GM10248 (cell line): ENCODE measurements at places on chromosomes 6 and 20.

DNA sequence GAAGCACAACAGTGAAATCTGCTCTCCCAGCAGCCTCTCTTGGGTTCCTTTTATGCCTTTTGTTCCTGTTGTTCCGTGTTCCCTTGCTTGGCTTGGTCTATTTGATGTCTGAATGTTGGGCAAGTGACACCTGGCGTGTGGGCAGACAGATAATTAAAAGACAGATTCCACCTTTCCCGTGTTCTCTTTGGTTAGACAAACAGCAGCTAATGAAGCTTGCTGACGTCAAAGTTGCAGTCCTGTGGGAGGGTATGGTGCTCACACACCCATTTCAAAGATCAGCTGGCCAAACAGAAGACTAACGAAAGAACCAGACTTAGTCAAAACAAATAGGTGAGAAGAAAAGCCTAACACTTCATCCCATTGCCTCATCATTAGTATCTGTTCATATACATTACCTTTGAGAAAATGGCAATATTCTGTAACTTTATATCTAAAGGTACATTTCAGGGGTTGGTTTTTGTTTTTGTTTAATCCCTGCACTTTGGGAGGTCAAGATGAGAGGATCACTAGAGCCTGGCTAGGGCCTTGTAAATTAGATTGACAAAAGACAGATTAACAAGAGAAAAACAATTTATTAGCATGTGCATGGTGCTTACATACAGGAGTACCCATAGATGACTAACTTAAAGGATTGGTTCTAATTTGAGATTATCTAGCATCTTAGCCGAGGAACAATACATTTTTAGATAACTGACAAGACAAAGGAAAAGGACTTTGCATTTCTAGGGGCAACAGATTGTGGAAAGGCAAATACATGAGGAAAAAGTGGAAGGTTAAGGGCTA, 48.9 kb upstream of the TNFRSF21 start:
- DNase-seq: no peak

DNA sequence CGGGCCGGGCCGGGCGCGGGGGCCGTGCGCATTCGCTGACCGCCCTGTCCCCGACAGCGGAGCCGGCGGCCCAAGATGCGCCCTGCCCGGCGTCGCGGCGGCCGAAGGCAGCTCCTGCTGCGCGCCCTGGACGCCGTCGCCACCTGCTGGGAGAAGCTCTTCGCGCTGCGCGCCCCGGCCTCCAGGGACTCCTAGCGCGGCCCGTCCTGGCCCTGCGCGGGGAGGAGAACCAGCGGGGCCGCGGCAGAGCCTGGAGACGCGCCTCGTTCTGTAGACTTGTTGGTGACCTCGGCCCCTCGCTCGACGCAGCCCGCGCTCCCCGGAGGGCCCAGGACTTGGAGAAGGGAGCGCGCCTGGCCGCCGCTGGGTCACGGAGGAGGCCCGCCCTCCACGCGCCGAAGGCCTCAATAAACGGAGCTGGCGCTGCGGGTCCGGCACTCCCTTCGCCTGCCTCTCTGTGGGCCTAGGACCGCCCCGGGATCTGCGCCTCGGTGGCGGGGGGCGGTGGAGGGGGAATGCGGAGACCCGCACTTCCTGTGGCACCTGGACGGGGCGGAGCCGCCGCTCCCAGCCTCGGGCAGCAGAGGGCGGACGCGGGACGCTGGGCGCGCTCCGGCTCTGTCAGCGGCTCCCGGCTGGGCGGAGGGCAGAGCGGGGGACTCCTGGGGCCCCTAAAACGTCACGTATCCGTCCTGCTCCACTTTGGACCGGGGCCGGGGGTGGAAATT, 2.7 kb downstream of the C20orf204 start:
- peak; percentile 87 for DNase-seq

- DNase-seq: no peak
Measured at GRCh38 chr20:44692932-44693480, 22.2 kb upstream of the CCN5 start.

DNA sequence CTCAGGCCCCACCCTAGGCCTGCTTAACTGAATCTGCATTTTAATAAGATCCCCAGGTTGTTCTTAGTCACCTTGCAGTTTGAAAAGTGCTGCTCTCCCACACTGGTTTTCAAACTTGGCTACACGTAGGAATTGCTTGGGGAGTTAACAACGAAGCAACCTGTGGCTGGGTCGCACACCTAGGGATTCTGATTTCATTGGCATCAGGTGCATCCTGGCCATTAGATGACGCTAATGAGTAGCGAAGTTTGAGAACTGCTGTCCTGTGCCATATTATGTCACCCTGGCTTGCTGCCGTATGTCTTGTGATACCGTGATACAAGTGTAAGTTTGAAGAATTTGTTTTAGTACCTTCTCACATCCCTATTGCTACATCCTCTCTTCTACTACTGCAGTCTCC, 28.2 kb upstream of the FUCA2 start:
- DNase-seq: no peak

- no peak for DNase-seq
Measured at GRCh38 chr6:4904461-4905025, 99.3 kb downstream of the RPP40 start.

- no peak for DNase-seq
Measured at GRCh38 chr6:90173262-90173925, 123.2 kb downstream of the BACH2 start.

- no peak for DNase-seq
Measured at GRCh38 chr6:36120539-36120938, 9.8 kb upstream of the MAPK13 start.

- DNase-seq: no peak
Measured at GRCh38 chr6:453152-453551, 61.6 kb downstream of the IRF4 start.

DNA sequence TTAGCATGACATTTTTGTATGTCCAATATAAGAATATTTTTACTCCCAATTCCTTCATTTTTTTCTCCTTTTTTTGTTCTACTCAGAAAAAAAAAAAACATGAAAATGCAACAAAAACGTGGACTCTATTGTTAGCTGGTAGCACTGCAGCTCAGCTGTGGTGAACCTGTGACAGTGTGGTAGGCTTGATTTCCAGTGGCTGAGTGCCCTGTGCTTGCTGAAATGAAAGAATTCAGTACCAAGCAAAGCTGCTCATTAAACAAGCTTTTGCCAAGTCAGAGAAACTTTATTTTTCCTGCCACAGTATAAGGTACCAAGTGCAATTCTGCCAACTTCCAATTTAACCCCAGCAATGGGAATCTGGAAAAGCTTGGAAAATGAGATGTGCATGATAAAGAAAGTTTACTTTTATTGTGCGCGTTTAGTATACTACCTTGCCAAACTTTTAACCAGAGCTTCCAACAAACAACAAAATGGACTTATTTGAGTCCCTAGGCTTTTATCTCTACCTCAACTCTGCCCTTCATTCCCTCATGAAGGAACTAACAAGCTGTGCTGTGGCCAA, 215.2 kb downstream of the SLC35F1 start:
- no peak for DNase-seq

- no peak for DNase-seq
Measured at GRCh38 chr6:155587817-155588216, 132.2 kb upstream of the NOX3 start.

DNA sequence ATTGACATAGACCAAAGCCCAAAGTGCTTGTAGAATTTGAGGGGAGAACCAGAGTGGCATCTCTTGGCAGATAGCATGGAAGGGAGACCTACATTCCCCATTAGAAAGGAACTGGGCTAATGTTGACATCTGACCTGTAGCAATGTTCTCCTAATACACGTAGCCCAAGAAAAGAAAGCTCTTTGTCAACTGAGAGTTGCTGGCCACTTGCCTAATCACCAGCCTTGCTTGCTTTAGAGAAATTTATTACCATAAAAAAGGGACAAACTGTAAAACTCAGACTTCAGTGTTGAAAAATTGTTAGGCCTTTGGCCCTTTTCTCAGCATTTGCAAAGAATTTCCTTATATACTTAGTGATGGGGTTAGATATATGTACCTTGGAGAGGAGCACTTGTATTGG, 777.5 kb downstream of the MAFB start:
- no peak for DNase-seq

- DNase-seq: peak; percentile 20
Measured at GRCh38 chr6:143059663-143060353, 881 bp upstream of the AIG1 start.

DNA sequence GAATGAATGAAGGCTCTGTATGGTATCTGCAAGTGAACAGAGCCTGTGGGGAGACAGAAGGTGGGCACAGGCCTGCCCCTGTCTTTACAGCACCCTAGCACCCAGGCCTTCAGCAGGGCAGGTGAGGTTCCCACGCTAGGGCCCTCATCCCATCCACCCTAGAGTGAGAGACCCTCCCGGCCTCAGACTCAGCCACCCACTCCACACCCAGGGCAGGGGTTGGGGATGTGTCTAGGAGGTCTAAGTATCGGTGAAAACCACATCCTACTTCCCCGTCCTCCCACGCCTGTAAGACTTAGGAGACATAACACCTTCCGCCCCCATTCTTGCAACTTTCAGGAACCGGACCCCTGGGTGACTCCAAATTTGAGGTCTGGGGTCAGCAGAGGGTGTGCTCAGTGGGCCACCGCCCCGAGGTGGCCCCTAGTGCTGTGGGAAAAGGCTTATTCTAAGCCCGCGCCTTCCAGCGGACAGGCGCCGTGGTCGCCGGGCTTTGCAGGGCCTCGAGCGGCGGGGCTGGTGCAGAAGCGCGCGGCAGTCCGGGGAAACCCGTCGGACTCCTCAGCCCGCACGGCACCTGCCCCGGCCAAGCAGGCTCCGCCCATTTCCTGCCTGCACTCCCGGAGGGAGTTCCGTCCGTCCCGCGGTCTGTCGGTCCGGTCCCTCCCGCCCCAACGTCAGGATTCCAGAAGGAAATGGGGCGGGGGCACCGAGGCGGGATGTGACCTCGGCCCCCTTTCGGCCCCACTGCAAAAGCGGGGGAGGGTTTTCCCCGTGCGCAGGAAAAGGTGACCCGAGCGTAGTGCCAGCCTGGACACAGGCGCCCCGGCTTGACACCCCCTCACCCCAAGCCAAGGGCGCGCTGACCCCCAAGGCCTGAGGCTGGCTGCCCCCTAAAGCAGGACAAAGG, 868 bp downstream of the SAMD10 start:
- DNase-seq: peak; percentile 77

- no peak for DNase-seq
Measured at GRCh38 chr6:151443911-151444621, 7.9 kb downstream of the RMND1 start.

GRCh38 chr6:160069050-160069454, 52.6 kb upstream of the SLC22A1 start:
- DNase-seq: peak; percentile 56

DNA sequence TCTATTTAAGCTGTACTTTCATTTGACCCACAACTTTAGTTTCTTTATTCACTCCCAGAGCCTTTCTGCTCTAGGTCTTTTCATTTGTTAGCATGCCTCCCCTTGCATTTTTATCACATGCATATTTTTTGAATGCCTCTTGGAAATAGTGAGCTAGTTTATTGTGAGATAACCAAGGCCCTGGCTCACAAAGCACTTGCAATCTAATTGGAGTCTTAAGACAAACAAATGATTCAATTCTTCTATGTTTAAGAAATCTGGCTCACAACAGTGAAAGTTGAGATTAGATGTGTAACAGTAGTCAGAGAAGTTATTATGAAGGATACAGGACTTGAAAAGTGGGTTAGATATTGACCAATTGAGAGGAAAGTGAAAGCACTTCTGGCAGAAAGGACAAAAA, 173.4 kb downstream of the MOXD1 start:
- no peak for DNase-seq

GRCh38 chr6:142187209-142187608, 40.1 kb downstream of the VTA1 start:
- DNase-seq: no peak

DNA sequence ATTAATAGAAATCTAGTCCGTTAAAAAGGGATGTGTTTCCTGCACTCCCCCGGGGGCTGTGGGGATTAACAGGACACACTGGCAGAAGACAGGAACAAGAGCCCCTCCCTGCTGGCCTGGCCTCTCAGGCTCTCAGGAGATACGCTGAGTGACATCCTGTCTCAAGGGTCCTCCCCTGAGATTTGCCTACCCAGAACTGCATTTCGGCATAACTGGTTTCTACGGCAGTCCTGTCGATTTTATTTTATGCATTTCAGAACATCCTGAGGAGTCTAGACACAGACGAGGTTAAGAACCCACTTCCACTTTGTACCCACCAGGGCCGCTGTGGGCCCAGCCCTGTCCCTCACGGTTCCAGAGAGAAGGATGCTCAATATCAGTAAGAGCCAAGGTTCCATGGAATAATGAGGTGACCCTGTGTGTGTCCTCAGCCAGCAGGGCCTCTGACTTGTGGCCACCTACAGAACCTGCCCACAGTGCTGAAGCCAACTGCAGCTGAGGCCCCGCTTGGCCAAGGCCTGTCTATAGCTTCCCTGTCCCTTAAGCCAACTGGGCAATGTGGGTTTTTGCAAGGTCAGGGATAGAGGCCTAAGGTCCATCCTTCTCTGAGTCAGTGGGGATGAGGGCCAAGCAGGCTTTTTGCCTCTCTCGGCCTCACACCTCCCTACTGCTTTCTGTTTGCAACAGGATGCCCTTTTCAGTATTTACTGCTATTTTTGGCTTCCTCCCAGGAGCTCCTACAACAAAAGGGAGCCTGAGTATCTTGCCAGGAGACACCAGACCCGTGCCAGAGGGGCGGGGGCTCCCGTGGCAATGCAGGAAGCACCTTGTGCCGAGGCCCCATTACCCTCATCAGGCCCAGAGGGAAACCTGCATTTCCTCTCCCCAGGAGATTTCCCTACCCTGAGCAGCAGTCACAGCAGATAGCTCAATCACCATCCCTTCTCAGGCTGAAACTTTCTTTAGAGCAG, 14.7 kb downstream of the UQCC2 start:
- DNase-seq: peak; percentile 65

- DNase-seq: no peak
Measured at GRCh38 chr20:51650685-51651134, 108.2 kb upstream of the NFATC2 start.

DNA sequence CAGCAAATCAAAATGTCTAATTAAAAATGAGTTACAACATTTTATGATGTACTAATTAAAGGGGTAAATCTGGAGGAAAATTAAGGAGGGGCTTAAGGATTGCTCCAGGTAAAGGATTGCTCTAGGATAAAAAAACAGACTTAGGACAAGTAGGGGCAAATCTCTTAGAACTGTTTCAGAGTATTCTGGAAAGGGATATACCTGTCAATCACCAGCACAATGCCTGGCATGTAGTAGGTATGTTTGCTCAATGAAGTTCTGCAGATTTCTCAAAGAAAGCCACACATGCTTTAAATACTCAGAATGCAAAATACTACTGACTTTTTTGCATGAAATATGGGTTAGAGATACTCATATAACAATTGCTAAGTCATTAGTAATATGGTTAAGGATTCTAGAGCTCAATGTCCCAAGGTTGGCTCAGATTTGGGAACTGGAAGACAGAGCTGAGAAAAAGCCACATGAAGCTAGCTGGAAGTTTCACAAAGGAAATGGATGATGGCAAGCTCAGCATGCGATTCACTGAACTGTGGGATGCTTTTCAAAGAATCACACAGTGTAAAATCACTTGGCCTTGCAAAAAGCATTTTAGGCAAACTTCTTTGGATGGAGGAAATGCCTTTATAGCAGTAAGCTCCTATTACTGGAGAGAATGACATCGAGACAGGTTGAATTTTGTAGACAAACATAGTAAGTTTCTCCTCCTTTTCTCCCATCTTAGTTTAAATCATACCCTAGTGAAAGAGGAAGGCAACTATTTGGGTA, 72.8 kb downstream of the MAP3K5 start:
- DNase-seq: no peak
